Cardiac muscle cell (in vitro differentiated cells and primary cell): ENCODE measurements at places on chromosomes 16 and 17.

DNA sequence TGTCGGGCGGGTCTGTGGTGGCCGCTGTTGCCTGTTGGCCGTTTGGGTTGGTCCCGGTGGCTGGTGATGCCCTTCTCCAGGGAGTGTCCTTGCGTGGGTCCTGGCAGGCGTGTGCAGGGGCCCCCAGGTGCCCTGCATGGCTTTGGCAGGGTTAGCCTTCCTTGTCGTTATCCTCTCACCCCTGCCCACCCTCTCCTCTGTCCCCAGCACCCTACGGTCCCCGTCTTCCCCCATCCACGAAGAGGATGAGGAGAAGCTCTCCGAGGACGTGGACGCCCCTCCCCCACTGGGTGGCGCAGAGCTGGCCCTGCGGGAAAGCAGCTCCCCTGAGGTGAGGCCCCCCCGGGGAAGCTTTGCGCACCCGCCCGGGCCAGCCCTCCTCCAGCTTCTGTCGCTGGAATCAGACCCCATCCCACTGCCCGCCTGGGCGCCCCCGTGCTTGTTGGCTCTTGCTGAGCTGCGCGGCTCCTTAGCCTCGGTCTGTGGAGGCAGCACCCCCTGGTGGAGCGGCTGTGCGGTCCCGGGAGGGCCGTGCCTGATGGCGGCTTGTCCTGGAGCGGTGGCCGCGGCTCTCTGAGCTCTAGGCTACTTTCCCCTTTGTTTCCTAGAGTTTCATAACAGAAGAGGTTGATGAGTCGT, 10.6 kb upstream of the NUDT16L1 start:
- DNase-seq, result peak; percentile 23

- DNase-seq, result no peak
Observed at GRCh38 chr16:523097-523741, 4.3 kb upstream of the CAPN15 start.

DNA sequence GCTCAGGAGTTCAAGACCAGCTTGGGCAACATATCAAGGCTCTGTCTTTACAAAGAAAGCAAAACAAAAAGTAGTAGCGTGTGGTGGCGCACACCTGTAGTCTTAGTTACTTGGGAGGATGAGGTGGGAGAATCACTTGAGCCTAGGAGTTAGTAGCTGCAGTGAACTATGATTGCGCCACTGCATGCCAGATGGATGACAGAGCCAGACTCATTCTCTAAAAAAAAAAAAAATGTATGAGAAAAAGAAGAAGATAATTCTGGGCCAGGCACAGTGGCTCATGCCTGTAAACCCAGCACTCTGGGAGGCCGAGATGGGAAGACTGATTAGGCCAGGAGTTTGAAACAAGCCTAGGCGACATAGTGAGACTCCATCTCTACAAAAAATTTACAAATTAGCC, 28.5 kb downstream of the STAT5B start:
- no peak for DNase-seq

- no peak for DNase-seq
Observed at GRCh38 chr16:89583895-89584644, 8.5 kb downstream of the CPNE7 start.

- DNase-seq, result no peak
Observed at GRCh38 chr17:19541445-19541844, 7.8 kb downstream of the SLC47A1 start.

DNA sequence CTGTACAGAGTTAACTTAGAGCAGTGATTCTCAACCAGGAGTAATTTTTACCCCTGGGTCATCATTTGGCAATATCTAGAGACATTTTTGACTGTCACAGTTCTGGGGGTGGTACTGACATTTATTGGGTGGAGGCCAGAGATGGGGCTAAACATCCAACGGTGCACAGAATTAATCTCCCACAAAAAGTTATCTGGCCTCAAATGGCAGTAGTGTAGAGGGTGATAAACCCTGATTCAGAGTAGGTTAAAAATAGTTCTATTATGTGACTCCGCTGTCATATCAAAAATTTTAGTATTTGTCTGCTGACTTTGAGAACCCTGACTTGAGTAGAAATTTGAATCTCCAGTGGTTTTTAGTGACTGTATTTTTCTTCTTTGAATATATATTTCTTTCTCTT, 19.1 kb downstream of the VPS35L start:
- no peak for DNase-seq

GRCh38 chr17:6512552-6512951, 43.8 kb downstream of the PITPNM3 start:
- DNase-seq, result no peak

DNA sequence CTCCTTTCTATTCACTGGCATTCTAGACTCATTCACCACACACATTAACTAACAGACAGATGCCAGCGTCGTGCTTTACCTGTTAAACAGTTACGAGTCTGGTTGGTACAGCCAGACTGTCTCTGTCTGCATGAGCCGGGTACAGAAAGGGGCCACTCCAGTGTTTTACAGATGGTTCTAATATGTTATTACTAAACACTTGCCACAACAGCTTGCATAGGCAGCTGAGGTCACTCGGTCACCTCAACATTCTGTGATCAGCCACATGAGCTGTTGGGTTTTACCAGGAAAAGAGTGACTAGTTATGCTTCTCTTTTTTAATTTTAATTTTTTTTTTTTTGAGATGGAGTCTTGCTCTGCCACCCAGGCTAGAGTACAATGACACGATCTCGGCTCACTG, 25.2 kb downstream of the CD300A start:
- DNase-seq, result no peak

DNA sequence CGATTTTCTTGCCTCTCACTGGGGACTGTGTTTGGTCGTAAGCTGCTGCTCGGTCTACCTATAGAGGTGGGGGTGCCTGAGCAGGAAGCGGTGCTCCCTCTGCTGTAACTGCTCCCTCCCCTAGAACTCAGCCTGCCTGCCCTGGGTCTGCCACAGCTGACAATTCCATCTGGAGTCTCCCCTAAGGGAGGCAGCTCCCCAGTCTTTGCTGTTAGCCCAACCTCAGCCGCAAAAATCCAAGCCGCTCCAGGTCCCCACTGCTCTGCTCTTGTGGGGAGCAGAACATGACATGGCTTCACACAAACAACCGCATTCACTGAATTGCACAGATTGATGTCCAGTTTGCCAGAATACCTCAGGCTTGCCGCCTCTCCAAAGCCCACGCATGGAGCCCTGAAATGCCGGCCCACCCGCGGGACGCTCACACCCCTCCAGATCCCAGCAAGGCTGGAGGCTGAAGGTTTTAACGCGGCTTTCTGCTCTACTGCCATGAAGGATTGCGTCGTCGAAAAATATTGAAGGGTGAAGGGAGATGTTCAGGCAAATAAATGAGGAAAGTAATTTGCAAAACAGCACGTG, 221.5 kb upstream of the FOXF1 start:
- no peak for DNase-seq

DNA sequence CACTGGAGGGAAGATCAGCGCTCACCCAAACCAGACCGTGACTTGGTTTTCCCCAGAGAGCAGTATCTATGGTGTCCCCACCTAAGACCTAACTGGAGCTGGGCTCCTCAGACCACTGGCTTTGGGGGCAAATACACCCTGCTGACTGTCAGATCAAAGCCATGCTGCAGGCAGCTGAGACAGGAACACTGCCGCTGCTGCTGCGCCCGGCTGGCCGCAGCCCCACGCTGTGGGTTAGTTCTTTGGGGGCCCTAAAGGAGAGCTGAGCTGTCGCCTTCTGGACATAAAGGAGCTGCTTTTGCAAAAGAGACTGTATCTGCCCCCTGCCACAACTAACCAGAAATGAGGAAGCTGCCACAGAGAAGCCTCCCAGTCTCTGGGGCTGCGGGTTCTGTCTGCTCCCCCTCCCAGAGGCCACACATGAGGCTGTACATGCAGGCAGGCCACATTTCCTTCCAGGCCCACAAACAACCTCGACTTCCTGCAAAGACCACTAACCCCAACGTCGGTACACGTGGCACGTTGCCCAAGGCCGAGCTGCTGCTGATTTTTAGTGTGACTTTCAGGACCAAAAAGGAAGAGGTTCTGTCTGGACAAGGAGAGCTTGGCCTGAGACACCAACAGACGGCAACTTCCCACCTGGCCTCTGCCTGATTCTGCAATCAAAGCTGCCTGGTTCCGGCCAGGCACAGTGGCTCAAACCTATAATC, 18.2 kb upstream of the ABR start:
- peak; percentile 82 for DNase-seq
